ENCODE measurements at places on chromosomes 2 and 18.

GRCh38 chr2:70978341-70979179 is at the start of gene ANKRD53:
Gene ANKRD53, plus strand, starts transcription at chr2:70978630. Its CDS starts 16 bp downstream, at chr2:70978646.
- DNase-seq: peak; percentile 53

GRCh38 chr2:17879137-17879912 is 858 bp downstream of the KCNS3 start:
- DNase-seq: peak; percentile 93

- DNase-seq: no peak
These were observed 95.2 kb downstream of the EPB41L5 start for GRCh38 chr2:120108049-120108448.

GRCh38 chr2:18311420-18312195 is 248.8 kb downstream of the RDH14 start:
- no peak for DNase-seq

DNA sequence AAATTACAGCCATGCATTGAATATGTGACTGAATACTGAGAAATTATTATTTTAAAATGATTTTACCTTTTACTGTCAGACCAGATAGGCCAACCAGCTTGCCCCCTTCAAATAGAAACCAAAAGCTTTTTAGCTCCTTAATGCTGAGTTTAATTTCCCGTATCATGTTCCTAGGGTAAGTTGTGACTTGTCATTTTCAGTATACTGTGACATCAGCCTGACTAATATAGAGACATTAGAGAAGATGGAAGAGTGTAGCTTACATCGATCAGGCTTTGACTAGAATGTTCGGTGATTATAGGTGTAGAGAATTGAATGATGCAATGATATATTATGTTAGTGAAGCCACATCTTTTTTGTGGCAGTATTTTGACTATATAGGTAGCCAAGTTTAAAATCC is 50.6 kb upstream of the ZEB2 start:
- DNase-seq: no peak

DNA sequence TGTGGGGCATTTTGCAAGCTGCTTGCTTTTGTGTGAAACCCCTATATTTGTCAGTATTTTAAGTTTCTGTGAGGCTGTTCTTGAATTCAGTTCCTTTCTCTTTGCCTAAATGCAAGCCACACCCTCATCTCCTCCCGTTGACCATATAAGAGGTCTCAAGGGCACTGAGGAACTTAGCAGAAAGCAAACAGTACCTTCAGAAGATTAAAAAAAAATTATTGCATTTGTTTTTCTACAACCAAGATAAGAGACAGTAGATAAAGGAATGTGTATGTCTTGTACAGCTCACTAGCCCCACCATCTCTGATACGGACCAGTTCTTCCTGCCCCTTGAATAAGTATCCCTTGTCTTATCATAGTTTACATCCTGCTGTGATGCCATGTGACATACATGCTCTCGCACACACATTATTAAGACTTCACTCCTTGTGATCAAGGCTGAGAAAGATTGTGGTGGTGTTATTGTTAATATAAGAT is 64.2 kb downstream of the NPAS2 start:
- no peak for DNase-seq

GRCh38 chr2:170396799-170397459 is 219.0 kb downstream of the MYO3B start:
- DNase-seq: peak; percentile 35

GRCh38 chr2:37318401-37318800 is 6.2 kb downstream of the PRKD3 start:
- DNase-seq: no peak

- DNase-seq: no peak
These were observed 226.6 kb downstream of the MEIS1 start for GRCh38 chr2:66661253-66662173.

DNA sequence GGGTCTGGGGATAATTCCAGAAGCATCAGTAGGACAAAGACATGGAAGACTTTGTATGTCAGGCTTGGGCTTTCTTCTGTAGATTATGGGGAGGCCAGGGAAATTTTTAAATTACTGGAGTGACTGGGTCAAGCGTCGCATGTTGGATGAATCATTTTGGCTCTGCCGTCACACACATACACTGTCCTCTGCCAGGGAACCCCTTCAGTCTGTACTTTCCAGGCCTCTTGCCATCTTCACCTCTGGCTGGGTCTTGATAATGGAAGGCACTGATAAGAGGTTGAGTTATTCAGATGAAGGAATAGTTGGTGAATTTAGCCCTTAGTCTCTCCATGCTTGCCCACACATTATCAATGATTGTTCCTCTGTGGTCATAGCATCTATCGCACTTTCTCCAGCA is 895.1 kb upstream of the CELF4 start:
- no peak for DNase-seq

GRCh38 chr2:128301501-128301966 is 17.1 kb downstream of the HS6ST1 start:
- DNase-seq: peak; percentile 52

DNA sequence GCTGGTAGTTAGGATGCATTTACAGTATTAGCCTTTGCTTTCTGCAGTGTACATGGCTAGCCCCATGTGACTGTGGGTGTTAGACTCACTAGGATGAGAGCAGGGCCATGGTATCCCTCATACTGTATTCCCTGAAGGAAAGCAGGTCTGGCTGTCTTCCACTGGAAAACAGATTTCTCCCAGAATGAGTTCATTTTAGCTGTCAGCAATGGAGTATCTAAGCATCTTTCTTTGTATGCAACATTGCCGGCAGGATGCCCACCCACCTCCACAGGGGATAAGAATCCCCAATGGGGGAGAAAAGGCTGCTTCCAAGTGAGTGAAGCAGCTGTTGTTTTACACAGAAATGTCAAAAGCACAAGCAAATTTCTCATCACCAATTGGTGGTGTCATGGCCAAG is 142.7 kb upstream of the KLHL14 start:
- DNase-seq: no peak
